ENCODE measurements at places on chromosomes 2 and 18.

GRCh38 chr2:241770185-241770935, 6.3 kb upstream of the GAL3ST2 start:
- no peak for DNase-seq

DNA sequence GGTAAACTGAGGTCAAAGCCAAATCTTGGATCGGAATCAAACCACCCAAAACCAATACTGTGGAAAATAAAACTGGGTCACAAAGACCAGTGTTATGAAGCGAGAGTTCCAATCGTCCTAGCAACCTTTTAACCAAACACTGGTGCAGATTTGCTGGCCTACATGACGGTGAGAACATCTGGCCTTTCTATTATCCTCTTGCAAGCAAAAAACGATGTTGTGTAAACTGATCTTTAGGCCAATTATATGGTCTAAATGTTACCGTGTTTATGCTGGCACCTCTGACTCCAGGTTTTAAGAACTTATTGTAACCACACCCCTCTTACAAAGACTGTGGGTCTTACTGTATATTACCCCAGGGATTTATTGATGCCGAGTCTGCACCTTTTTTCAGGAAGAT, 145.9 kb downstream of the GFPT1 start:
- DNase-seq: no peak

DNA sequence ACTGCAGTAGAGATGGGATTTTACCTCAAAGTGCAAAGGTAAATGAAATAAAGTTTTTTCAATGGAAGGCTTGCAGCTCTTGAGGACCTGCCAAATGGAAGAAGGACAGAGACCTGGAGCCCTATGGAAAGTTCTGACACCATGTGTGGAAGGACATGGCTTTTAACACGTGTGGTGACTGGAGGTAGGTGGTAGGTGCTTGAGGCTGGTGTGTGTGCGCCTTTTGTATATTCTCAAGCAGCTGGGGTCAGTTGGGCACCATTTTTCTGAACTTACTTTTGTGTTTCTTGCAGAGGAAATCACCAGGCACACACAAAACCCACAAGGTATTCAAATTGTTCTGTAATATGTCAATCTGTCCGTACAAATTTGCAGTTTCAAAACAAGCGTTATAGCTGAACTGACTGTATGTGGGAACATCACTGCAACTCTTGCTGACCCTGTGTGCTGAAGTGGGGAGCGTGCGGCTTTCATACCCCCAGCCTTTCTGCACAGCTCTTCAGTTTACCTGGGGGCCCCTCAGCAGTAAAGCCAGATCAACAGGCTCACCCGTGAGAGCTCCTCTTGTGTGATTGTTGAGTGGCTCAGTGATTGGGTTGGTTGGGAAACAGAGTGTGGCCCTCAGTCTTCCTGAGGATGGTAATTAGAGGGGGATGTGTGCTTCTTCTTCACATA, 363 bp downstream of the GREB1 start:
- no peak for DNase-seq

- no peak for DNase-seq
Measured at GRCh38 chr18:26103579-26103978, 13.2 kb upstream of the SS18 start.

DNA sequence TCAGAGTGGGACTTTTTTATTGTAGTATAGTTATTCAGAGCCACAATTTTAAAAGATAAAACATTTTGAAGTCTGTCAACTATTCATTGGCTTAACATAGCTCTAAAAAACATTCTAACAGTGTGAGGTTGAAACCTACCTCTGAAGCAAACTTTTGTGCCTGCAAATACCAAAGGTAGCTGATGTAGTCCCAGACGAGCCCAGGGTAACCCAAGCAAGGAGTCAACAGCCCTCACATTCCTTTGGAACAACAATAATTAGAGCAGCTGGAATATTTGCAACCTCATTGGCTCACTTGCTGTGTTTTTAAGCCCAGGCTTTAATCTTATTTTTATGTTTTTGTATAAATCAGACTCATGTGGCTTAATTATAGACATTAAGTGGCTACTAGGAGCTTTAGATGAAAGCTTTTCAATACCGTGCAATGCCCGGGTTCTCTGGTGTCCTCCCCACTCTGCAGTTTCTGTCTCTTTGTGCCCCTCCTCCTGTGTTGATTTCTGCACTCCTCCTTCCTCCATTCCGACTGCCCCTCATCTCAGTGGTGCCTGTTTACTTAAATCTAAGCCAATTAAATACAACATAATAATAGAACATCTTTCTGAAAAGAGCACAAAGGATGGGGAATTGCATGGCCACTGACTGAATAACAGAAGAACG, 157.9 kb upstream of the UNC80 start:
- no peak for DNase-seq

DNA sequence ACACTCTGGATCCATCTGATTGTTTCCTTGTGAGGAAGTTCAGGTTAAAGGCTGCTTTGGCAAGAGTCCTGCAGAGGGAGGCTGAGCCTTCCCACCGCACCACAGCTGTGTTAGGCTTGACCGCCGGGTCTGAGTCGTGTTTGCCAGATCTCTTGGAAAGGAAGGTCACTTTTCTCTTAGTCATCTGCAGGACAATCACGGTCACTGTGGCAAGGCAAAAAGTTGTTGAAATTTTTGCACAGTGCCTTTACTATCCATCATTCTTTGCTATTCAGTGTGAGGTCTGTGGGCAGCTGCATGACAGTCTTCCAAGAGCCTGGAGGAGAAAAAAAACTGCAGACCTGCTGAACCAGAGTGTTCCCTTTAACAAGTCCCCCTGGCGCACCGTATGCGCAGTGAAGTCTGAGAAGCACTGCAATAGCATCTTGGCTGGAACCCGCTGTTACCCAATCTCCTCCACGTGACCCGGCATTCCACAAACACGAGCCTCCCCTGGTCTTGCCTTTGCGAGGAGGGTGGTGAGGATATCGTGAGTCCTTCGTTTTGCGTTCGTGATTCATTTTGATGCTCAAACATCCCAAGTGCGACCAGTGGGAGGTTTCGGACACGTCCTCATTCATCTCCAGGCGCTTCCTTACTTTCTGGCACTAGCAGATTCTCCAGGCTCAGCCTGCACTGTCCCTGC, 23.0 kb downstream of the BIN1 start:
- no peak for DNase-seq

DNA sequence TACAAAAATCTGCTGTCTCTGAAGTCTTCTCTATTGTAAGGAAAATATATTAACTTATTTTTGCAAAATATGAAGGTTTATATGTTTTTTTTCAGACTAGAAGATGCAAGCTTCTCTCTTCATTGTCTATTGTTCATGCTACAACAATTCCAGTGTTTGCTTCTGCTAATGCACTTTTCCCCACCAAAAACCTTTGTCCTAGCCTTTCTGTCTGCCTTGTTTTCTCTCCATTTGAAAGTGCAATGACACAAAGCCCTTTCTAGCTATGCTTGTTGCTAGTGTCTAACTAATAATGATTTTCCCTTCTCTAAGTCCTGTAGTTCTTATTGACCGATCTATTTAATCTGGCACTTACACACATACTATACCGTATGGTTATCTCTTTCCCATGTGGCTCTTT, 369.5 kb upstream of the CELF4 start:
- DNase-seq: no peak

Measured in esophagus squamous epithelium (tissue), 5 donors.